Ecto neural progenitor cell (in vitro differentiated cells): ENCODE measurements at places on chromosomes 5 and 9.

GRCh38 chr9:136537896-136538598, 7.8 kb downstream of the NOTCH1 start:
- DNase-seq: no peak

DNA sequence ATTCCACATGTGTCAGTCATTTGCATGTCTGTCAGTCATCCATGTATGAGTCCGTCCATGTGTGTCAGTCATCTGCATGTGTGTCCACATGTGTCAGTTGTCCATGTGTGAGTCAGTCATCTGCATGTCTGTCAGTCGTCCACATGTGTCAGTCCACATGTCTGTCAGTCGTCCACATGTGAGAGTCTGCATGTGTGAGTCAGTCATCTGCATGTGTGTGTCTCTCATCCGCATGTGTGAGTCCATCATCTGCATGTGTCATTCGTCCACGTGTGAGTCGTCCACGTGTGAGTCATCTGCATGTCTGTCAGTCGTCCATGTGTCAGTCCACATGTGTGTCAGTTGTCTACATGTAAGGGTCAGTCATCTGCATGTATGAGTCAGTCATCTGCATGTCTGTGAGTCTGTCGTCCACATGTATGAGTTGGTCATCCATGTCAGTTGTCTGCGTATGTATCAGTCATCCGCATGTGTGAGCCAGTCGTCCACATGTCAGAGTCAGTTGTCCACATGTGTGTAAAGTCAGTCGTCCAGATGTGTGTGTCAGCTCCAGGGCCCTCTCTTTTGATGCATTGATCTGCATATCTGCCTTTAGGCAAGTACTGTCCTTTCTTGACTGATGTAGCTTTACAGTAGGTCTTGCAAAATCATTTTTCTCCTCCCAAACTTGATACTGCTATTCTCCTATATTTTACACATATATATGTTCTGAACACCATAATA, 72.5 kb upstream of the CACNA1B start:
- DNase-seq: no peak

- DNase-seq: no peak
Measured at GRCh38 chr5:152113401-152113800, 188.8 kb upstream of the GLRA1 start.

DNA sequence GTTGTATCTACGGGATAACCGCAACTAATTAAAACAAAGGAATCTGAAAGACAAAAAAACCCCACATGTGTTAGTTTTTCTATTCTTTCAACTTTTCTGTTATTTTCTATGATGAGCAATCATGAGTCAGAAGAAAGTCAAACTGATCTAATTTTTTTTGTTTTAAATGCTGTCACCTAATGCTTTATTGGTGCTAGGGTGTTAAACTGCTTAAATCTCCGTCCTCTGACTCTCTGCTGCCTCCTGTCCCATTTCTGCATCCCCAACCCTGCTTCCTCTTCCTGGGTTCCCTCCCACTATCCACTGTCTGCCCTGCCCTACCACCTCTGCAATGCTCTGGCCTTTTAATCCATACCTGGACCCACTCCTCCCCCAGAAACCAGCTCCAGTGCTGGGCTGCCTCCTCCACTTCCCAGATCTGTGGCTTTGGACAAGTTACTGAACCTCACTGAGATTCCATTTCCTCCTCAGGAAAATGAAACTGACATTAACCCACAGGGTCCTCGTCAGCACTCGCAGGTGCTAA, 15.7 kb downstream of the PTPN3 start:
- DNase-seq: no peak

GRCh38 chr5:112372543-112372942, 46.5 kb downstream of the EPB41L4A start:
- DNase-seq: no peak

DNA sequence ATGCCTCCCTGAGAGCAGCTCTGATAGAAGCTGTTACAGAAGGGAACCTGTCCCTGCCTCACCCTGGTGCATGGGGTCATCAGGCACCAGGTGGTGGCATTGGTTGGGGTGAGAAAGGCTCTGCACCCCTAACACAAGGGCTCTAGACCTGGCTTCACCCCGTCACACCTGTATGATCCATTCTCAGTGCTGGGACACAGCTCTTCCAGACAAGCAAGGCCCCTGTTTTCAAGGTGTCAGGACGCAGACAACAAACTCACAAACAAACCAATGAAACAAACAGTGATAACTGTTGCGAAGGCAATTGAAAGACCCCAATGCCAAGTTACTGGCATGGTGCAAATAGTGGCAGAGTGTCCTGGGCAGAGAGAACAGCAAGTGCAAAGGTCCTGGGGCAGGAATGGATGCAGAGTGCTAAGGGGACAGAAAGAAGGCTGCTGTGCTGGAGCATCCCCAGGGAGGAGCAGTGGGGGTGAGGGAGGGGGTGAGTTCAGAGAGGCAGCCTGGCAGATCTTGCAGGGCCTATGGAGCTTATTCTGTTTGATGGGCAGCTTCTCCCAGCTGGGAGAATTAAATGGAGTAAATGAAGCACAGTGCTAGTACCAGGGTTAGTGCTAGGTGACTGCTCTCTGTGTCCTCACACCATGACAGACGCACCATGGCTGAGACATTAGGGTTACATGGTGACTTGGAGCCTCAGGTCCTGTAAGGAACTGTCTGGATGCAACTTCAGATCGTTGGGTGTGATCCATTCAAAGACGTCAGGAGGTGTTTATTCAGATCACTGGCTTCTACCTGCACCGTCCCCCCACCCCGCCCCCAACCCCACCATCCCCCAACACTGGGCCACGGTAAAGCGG, 67.9 kb upstream of the UNC5A start:
- DNase-seq: peak; percentile 41

- DNase-seq: peak; percentile 90
Measured at GRCh38 chr9:83538172-83538889, at the start of gene FRMD3. FRMD3 (minus strand) TSS chr9:83538401; CDS start chr9:83538231, 170 bp downstream.

- peak; percentile 70 for DNase-seq
Measured at GRCh38 chr9:94681508-94681907, 42.2 kb upstream of the FBP1 start.

DNA sequence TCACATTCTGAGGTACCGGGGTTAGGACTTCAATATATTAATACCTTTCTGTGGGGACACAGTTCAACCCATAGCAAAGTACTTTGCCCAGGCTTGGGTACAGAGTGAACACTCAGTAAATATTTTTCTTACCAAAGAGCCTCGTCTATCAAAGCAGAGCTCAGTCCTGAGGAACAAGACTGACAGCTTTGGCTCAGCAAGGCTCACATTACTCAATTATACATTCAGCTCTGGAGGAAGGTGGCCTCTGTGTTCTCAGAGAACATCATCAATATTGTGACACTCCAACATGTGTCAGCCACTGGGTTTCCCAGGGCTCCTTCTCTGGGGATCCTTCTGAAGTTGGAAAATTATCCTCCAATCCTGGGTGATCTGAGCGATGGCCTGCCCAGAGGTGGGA, 186.4 kb downstream of the NMUR2 start:
- DNase-seq: no peak

GRCh38 chr5:174790906-174791305, 66.5 kb downstream of the MSX2 start:
- DNase-seq: peak; percentile 32

GRCh38 chr5:90248640-90249039, 160.9 kb downstream of the CETN3 start:
- no peak for DNase-seq

- DNase-seq: no peak
Measured at GRCh38 chr9:136199391-136200288, 5.3 kb downstream of the LHX3 start.

DNA sequence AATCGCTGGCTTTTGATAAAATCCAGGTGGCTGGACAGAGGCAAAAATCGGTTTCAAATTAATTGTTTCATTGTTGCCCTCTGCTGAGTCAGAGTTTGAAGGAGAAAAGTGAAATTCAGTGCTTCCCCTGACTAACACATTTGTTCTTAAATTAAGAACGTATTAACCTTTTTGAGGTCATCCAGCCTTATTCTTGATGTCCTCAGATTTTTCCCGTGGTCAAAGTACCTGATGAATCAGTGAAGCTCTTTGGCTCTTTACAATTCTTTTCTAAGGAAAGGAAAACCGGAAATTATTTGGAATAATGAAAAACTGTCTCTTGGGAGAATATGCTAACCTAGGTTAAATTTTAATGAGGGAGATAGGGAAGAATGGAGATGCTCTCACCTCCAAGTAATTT, 21.6 kb downstream of the OSMR start:
- DNase-seq: no peak

DNA sequence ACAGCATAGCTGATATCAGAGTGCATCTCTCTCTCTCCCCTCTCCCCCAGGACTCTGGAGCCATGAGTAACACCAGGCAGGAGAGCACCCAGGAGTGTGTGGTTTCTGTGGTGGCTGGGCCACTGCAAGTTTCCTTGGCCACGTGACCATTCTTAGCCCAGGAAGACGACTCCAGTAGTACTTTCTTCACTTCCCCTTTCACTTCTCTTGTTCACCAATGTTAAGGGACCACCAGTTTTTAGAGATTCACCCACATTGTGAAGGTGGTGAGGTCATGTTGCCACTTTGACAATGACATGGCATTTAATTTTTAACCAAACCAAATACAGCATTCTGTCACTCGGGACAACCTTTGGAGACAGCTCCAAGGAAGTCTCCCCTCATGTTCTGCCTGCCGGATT, 17.9 kb upstream of the DAPK1 start:
- DNase-seq: no peak

DNA sequence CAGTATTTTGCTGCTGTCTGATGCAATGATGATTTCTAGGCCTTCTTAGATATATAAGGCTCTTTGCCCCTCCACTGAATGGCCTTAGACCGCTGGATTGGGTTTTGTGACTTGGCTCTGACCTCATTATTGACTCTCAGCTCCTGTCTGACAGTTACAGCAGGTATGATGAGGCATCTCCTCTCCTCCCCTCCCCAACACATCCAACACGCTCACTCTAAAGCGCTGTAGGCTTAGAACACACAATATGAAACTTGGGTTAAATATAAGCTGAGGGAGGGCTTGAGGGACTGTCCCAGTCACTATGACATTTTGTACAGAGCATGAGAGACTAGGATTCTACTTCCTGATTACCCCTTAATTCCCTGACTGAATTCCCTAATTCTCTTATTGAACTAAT, 18.8 kb upstream of the CER1 start:
- DNase-seq: no peak

DNA sequence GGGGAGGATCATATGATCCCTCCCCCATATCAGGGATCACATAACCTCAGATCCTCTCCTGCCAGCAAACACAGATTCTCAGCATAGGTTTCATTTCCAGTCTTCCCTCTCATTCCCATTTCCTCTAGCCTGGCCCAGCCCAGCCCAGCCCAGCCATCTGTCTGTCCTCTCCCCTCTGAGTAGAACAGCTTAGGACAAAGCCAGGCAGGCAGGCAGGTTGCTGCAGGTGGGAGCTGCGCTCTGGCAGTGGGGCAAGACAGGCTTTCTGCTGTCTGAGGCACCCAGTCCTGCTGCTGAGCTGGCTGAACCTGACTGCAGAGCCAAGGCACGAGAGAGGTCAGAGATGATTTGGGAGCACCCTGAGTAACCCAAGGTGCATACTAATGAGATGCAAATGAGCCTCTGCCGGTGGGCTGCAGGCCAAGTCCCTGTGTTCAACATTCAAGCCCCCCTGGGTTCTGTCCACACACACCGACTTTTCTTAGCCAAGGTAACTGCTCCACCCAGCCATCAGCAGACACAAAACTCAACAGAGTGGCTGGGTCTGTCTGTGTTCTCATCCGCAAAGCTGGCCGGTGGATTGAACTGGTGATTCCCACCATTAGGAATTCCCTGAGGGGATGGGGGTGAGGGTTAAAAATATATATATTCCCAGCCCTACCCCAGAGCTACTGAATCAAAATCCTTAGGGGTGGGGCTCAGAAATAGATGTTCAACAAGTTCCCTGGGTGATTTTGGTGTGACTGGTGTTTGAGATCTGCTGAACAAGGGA, 9.1 kb downstream of the FAT2 start:
- DNase-seq: no peak

DNA sequence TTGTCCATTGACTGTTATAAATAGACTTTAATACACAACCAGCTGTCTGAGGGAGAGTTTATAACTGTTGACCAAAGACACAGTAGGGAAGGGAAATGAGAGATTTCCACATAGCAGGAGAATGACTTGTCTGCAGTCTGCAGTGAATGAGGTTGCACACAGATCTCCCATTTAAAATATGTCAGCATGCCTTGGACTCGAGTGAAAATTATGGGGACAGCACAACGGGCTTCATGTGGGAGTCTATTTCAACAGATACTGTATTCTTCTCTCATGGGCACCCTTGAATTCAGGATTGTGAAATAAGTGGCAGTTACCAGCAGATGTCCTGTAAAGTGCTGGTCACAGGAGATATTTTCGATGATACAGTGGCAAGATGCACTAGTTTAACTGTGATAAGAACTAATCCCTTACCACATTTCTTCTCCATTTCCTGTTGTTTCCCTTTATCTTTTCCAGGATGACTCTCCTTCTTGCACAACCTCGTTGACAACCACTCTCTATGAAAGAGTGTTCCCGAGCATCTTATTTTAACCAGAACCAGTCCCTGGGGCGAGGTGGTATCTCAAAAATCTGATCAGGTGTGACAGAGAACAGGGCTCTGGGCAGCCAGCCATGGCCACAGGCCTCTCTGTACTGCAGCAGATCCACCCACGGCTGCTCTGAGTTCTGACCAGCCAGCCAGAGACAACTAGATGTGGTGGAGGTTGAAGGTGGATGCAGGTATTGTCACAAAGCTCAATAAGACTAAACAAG, 51.5 kb upstream of the MAP3K1 start:
- DNase-seq: no peak

- no peak for DNase-seq
Measured at GRCh38 chr5:150358261-150359095, 981 bp downstream of the TCOF1 start.

DNA sequence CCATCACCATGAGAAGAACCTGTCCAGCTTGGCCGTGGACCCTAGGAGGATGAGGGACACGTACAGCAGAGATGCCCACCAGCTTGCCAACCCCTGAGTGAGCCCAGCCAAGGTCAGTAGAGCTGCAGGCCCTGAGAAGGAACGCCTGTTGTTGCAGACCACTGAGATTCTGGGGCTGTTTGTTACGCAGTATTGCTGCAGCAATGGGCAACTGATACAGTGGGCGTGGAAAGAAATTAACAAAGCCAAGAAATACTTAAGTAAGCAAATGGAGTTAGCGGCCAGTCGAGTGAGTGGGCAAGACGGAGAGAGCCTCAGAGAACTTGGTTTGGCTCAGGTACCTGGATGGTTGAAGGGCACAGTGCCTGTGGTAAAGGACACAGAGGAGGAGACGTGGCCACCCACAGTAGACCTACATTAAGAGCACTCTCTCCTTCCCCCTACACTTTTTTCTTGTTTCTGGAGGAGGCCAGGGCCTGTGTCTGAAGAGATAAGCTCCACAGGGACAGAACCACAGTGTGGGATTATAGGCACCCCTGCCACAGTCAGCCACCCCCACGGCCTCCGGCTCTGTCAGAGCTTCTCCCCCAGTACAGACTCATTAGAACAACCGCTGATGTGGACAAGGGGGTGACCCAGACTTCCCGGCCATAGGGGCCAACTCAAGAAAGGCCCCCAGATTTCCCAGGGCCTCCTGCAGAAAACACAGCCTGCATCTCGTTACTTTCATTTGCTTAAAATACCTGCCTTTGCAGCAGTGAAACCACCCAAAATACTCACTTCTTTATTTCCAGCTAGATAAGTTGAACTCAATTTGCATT, 40.1 kb upstream of the GRHPR start:
- DNase-seq: no peak
